ENCODE measurements at places on chromosomes 2 and 18.
A peak's percentile ranks its signal among the peaks of the same experiment; 100 is the strongest.

DNA sequence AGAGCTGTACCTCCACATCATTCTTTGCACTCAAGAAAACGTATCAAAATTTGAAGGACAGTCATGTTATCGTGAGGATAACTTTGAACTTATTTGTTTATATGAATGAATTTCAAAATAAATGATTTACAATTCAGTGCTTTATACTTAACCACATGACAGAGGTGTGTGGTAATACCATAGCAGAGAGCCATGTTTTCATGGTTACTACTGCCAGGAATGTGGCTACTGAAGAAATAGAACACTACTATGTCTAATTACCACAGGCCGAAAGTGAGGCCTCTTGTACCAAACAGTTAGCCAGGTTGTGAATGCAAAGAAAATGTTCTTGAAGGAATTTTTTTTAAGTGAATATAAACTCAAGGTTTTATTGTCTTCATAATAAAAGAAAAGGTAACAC is 49.2 kb downstream of the AAK1 start:
- H3K36me3 ChIP-seq, result no peaks in the 10 kb centered on the region
- DNase-seq, result no peak
- H3K27ac ChIP-seq, result no peak overlapping the region
- H3K4me1 ChIP-seq, result peaks cover 13% of the 10 kb centered on the region
- no peak overlapping the region for H3K4me3 ChIP-seq

- no peak overlapping the region for H3K27ac ChIP-seq
- no peak for DNase-seq
Observed at GRCh38 chr2:28352610-28353195, 40.0 kb upstream of the FOSL2 start.

DNA sequence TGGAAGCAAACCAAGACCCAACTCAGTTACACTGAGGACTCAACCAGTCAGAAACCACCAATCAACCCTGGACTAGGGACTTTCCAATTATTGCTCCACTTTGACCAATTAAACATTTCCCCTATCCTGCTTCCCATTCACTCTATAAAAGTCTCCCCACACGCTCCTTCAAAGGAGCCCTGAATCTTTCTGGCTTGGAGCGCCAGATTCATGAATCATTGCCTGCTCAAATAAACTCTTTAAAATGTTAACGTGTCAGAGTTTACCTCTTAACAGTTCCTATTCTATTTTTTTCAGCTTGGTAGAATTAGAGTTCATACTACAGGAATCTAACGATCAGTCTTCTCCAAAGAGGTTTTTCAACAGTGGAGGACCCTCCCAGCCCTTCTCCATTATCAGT is 20.7 kb upstream of the SULT1C2 start:
- no peak overlapping the region for H3K27ac ChIP-seq
- no peaks in the 10 kb centered on the region for H3K36me3 ChIP-seq
- H3K4me1 ChIP-seq, result no peaks in the 10 kb centered on the region
- H3K27me3 ChIP-seq, result peaks cover 3% of the 10 kb centered on the region
- no peak overlapping the region for H3K4me3 ChIP-seq
- DNase-seq, result no peak

- no peak overlapping the region for H3K4me3 ChIP-seq
- no peak for DNase-seq
- H3K27ac ChIP-seq, result no peak overlapping the region
Observed at GRCh38 chr2:121253674-121254240, 31.2 kb downstream of the TFCP2L1 start.

DNA sequence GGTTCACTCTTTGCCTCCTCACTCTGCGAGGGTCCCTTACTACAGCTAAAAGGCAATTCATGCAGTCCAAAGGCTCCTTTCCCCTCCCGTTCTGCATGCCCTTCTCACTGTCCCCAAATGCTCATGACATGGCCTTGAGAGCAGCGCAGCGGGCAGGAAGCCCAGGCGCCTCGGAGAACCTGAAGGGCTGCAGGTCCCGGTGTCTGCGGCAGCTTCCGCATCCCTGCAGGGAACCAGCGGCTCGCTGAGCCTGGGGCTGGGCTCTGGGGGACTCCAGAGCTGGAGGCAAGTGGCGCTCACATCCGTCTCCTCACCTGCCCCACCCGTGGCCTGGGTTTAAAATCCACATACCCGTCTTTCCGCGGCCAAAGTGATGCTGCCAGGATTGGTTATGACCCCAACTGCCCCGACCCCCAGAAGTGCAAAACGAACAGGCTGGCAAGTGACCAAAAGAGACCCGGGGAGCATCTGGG is 462 bp upstream of the CIDEA start:
- no peak overlapping the region for H3K4me3 ChIP-seq
- no peak overlapping the region for H3K27ac ChIP-seq
- no peaks in the 10 kb centered on the region for H3K36me3 ChIP-seq
- peaks cover 24% of the 10 kb centered on the region for H3K27me3 ChIP-seq
- no peak for DNase-seq
- no peaks in the 10 kb centered on the region for H3K4me1 ChIP-seq

- DNase-seq, result no peak
- H3K4me1 ChIP-seq, result no peaks in the 10 kb centered on the region
- H3K27me3 ChIP-seq, result no peaks in the 10 kb centered on the region
- no peaks in the 10 kb centered on the region for H3K36me3 ChIP-seq
- no peak overlapping the region for H3K4me3 ChIP-seq
Observed at GRCh38 chr2:46569766-46570165, 90.4 kb downstream of the TMEM247 start.

DNA sequence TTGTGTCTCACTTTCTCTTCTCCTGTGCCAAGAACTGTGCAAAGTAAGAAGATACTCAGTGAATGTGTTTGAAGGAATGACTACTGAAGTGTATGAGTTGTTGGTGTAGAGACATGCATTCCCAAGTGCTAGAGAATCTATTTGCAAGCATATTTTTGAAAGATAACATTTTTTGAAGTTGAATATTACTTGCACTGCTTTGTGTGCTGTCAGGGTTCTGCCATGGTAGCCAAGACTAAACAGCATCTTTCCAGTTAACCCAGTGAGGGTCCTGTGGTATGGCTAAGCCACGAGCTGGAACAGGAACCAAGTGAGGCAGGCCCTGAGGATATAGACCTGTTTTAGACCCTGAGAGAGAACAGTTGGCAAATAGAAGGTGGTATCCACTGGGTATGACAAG is 35.2 kb upstream of the EFEMP1 start:
- no peaks in the 10 kb centered on the region for H3K4me1 ChIP-seq
- no peak overlapping the region for H3K4me3 ChIP-seq
- no peak overlapping the region for H3K27ac ChIP-seq
- DNase-seq, result no peak

DNA sequence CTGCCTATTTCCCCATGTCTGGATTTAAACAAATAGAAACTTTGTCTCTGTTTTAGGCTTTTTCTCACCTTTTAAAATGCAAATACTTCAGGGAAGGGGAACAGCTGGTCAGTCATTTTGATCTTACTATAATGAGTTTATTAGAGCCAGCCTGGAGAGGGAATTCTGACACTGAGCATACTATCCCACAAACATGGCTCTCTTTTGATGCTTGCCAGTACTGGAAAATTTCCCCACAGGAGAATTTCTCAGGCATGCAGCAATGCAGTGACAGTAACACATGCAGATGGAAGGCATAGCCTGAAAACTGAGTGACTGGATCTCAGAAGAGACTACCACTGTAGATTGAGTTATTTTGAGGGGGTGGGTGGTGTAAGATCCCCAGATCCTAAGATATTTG is 974.3 kb upstream of the CELF4 start:
- no peak overlapping the region for H3K27ac ChIP-seq
- DNase-seq, result no peak
- no peaks in the 10 kb centered on the region for H3K4me1 ChIP-seq
- no peaks in the 10 kb centered on the region for H3K36me3 ChIP-seq
- H3K27me3 ChIP-seq, result no peaks in the 10 kb centered on the region
- no peak overlapping the region for H3K4me3 ChIP-seq

GRCh38 chr2:98518101-98518500 is 73.4 kb downstream of the INPP4A start:
- peaks cover 45% of the 10 kb centered on the region for H3K4me1 ChIP-seq
- H3K4me3 ChIP-seq, result no peak overlapping the region
- H3K27me3 ChIP-seq, result no peaks in the 10 kb centered on the region
- H3K27ac ChIP-seq, result no peak overlapping the region
- peak; percentile 51 for DNase-seq

GRCh38 chr2:239253264-239253663 is 147.6 kb downstream of the HDAC4 start:
- peaks cover 13% of the 10 kb centered on the region for H3K36me3 ChIP-seq
- DNase-seq, result no peak
- H3K27me3 ChIP-seq, result no peaks in the 10 kb centered on the region
- H3K4me1 ChIP-seq, result peaks cover 29% of the 10 kb centered on the region
- no peak overlapping the region for H3K27ac ChIP-seq

- H3K4me1 ChIP-seq, result no peaks in the 10 kb centered on the region
- no peak overlapping the region for H3K27ac ChIP-seq
- H3K4me3 ChIP-seq, result no peak overlapping the region
- no peak for DNase-seq
- H3K27me3 ChIP-seq, result no peaks in the 10 kb centered on the region
Observed at GRCh38 chr2:45700407-45701013, 49.0 kb downstream of the PRKCE start.
